Activated CD4-positive, alpha-beta T cell treated with anti-CD3 and anti-CD28 coated beads, Interleukin-2, amount 10 ng/mL, durations not matched to agents 24 days and 14 days (primary cell): ENCODE measurements at places on chromosomes 6 and 20. TPM values are rescaled to one million over a fixed set of nuclear protein-coding genes. Genes with fewer than 3 reads are reported as not detected.

The BPIFB4 gene
- total RNA-seq, result not detected in 2 replicates

The C6orf136 gene
- total RNA-seq, result 28.9 and 39.4 TPM in 2 replicates

DNA sequence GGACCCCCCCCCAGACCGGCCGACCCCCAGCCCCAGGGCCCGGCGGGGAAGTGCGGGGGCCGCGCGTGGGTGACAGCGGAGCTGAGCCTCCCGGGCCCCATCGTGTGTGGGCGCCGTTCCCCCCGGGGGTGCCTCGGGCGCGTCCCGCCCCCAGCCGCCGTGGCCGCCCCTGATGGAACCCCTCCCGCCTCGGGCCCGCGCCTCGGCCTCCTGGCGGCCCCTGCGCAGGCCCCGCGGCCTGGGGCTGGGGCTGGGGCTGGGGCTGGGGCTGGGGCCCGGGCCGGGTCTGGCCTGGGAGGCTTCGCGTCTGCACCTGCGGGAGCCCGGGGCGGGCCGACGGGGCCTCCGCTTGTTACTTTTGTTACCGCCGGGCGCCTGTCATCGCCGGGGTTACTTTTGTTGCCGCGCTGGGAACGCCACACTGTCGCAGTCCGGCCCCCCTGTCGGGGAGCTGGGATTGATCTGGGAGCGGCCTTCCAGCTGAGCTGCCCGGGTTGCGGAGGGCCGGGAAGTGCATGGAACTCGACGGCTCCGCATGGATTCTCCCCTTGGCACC is 598 bp downstream of the OGFR start:
- H3K27me3 ChIP-seq, result no peaks in the 10 kb centered on the region
- H3K36me3 ChIP-seq, result peaks cover 34% of the 10 kb centered on the region
- H3K4me1 ChIP-seq, result peaks cover 18% of the 10 kb centered on the region
- H3K27ac ChIP-seq, result no peak overlapping the region
- DNase-seq, result peak; percentile 76

DNA sequence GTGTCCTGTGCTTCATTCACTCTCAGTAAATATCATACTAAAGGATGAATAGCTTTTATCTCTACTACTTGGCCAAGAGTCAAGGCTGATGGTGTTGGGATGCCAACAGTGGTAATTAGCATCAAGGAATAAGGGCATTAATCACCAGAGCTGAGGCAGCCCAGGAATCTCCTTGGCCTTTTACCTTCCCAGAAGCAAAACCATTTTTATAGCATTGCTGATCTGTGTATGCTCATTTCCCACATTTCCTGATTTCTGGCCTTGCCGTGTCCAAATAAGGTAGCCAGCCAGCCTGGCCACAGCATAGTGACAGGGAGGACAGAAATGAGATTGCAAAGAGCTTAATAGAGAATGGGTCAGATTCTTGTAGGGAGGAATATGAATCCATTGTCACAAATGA is 76.7 kb upstream of the FOXO3 start:
- no peaks in the 10 kb centered on the region for H3K36me3 ChIP-seq
- H3K4me1 ChIP-seq, result no peaks in the 10 kb centered on the region
- no peak overlapping the region for H3K27ac ChIP-seq
- H3K4me3 ChIP-seq, result no peak overlapping the region

DNA sequence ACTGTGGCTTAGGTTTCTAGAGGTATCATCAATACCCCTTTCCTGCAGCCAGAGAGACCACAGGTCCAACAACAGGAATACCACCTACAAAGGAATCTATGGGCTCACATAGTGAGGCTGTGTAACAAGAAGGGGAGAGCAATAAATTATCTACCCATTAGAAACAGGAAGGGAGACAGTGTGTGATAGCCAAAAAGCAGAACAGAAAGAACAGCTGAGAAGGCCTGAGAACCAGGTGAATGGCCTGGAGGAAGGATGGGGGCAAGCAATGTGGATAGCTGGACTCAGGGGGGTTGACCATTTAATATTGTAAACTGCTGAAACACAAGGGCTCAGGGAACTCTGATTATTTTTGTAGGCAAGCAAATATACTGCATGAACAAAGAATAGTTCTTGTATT is 628.2 kb downstream of the COL12A1 start:
- DNase-seq, result no peak
- no peak overlapping the region for H3K4me3 ChIP-seq
- no peaks in the 10 kb centered on the region for H3K36me3 ChIP-seq
- H3K27ac ChIP-seq, result no peak overlapping the region
- no peaks in the 10 kb centered on the region for H3K27me3 ChIP-seq

- peak; percentile 71 for DNase-seq
- peaks cover 28% of the 10 kb centered on the region for H3K27me3 ChIP-seq
- H3K4me3 ChIP-seq, result peak overlapping the region; percentile 59
Observed at GRCh38 chr6:43383021-43383667, 13.7 kb upstream of the ZNF318 start.

DNA sequence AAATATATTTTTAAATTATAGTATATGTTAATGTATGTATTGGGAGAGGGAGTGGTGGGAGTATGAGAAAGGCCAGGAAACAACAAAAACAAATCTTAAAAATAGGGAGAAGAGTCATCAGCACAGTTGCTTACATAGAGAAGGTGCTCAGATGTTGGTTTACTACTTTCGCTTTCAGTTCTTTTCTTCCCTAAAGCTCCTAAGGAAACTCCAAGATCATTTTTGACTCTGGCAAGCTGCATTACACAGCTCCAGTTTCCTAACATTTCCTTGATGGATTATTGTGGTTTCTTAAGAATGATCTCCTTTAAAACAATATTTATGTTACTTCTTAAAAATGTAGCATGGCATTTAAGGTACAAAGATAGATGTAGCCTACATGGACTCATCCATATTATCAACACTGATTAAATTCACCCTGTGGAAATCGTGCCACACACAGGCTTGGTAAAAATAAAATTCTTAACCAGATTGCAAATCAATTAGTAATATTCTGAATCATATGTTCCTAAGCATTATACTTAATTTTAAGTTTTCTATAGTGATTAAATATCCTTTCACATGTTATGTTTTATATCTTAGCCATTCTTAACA is 118.0 kb upstream of the MAN1A1 start:
- peaks cover 3% of the 10 kb centered on the region for H3K27me3 ChIP-seq
- peaks cover 24% of the 10 kb centered on the region for H3K36me3 ChIP-seq
- peaks cover 36% of the 10 kb centered on the region for H3K4me1 ChIP-seq
- no peak overlapping the region for H3K27ac ChIP-seq
- DNase-seq, result no peak

GRCh38 chr20:2287504-2287903 is 8.3 kb upstream of the TGM3 start:
- no peak for DNase-seq
- no peaks in the 10 kb centered on the region for H3K4me1 ChIP-seq
- H3K36me3 ChIP-seq, result no peaks in the 10 kb centered on the region
- peaks cover 6% of the 10 kb centered on the region for H3K27me3 ChIP-seq
- H3K4me3 ChIP-seq, result no peak overlapping the region
- H3K27ac ChIP-seq, result no peak overlapping the region

DNA sequence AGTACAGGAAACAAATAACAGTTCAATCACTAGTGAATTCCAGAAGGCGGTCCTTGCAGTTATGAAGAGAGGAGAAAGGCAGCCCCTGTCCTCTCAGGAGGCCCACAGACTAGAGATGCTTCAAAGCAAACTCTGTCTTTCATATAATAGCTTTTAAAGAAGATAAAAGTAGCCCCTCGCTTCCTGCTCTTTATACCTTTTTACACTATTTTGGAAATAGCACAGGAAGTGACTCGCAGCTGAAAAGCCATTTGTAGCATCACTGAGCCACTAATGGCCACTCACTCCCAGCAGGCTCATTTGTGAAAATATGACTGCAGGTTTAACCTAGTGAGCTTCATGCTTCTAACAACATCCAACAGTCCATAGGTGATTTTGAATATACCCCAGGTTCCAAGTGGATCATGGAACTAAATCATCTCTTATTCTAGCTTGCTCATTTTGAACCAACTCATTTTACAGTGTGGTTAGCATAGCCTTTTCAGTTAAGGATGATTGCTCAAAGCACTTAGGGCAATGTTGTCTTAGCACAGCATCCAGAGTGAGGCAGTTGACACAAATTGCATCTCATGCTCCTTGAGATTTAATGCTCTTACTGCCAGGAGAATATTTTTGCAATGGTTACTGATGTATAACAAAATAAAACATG is 136.0 kb upstream of the NRSN1 start:
- no peak for DNase-seq
- H3K36me3 ChIP-seq, result no peaks in the 10 kb centered on the region
- no peak overlapping the region for H3K4me3 ChIP-seq
- no peaks in the 10 kb centered on the region for H3K27me3 ChIP-seq
